ENCODE measurements at places on chromosomes 3 and 15.

- no peak for DNase-seq
Observed at GRCh38 chr15:97143592-97144376, 813.3 kb downstream of the NR2F2 start.

DNA sequence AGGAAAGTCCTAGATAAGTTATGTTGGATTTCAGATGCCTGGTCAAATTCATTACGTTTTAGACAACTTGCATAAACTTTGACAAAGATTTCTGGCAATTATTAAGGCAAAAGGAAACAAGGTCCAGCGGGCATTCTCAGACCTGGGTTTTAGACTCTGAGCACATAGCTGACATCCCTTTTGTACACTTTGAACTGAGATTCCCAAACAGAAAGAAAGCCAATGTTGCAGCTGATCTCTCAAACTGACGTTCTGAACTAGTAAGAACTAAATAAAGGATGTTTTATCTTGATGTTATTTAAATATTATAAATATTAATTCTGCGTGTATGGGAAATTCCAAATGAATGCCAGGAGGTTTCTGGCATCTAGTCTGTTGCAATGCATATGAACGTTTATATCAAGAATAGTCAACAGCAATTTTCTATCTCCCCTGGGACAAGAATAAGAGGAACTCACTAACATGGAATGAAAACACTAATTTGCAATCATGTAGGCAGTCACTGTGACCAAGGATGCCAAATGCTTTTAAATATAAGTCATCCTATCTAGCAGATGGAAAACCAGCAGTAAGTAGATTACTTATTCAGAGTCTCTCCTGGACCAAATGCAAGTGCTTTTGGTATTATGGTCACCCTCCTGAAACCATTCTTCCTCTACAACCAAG lies 202.1 kb downstream of the GREM1 start:
- DNase-seq = no peak

- no peak for DNase-seq
Observed at GRCh38 chr15:86610038-86610437, 530.4 kb downstream of the AGBL1 start.

- DNase-seq = no peak
Observed at GRCh38 chr3:45204136-45204535, 22.0 kb downstream of the TMEM158 start.

DNA sequence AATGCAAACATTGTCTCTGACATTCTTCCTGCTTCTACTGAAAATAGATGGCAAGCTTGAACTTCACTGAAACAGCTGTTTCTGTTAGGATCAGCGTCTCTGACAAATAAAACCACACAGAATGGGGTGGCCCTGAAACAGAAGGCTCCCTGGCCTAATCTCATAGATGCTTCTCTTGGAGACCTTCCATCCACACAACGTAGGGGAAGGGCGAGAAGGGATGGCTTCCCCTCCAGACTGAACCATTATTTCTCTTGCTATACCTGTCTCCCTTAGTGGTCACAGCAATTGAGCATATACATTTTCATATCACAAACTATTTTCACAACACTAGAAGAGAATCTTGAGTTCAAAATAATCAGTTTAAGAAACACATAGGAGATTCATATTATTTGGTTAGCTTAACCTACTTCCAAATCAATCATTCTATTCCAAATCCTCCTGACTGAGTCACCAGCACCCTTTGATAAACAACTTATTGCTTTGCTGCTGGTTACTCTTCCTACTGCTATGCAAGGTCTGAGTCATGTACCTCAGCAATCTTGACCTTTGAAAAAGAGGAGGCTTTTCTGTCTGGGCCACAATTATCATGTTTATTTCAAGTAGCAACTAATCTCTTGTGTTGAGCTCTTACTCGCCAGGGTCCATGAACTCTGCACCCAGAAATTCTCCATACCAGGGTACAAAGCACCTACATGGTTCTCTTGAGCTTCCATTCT lies 45.5 kb downstream of the CBLB start:
- DNase-seq = peak; percentile 39

- no peak for DNase-seq
Observed at GRCh38 chr3:175187586-175187985, 328.5 kb downstream of the NAALADL2 start.

DNA sequence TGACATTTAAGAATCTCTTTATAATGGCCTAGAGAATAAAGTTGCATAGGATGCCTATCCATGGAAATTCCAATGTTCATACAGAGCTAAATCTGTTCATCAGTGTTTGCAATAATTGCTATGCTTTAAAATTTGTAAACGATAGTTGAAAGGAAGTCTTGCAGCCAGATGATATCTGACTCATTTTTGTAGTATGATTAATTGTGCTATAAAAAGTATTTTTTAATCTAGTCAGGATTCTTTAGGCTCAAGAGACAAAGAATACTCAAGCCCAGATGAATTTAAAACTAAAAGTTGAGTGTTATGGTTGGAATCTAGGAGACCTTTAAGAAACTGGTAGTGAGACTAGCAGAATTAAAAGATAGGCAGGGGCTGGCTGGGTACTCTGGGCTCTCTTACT lies 50.5 kb downstream of the SUCNR1 start:
- no peak for DNase-seq

- no peak for DNase-seq
Observed at GRCh38 chr3:126947429-126947828, 35.5 kb upstream of the PLXNA1 start.

DNA sequence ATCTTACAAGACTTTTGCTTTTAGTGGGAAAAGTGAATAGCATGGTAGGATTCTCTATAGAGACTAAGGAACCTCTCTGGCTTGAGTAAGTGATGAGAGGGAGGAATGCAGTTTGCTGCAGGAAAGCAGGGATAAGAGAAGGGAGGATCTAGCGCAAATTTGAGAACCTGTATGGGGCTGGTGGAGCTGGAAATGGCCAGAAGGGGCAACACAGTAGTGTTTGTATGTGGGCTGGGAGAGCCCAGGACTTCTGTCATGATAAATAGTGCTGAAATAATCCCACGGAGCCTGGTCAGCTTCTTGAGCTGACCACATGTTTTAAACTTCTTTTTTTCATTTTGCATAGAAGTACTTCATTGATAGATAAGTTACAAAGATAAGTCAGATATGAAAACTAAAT lies 11.2 kb upstream of the SHC4 start:
- DNase-seq = no peak

DNA sequence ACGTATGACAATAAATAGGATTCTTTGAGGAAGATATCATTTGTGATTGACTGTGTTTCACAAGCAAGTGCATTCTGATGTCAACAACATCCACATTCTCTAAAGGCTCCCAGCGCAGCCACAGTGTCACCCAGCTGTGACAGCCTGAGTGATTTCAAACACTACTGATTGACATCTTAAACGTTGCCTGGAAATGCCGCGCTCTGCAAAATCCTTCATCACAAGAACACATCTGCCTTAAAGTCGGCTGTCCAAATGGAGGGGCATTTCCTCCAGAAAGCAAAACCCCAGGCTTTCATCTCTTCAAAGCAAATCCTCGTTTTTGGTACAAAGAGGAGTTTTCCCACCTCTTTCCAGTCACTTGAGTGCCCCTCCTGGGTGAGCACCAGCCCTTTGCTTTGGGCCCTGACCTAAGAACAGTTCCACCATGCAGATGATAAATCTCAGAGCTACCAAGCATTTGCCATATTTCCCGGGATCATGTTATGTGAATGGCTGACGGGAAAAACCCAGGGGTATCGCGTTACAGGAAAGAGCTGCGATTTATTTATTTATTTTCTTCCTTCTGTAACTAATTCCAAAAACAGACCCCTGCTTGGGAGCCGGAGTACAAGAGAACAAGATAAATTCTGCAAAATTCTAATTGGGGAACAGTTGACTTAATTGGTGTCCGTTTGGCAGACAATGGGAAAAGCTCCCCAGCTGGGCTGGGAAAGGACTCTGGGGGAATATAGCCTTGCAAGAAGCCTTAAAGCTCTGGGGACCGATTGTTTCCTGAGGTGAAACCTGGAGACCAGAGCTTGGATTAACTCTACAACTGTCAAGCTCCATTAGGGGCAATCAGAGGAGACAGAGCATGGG lies 703.8 kb upstream of the NR2F2 start:
- DNase-seq = no peak

DNA sequence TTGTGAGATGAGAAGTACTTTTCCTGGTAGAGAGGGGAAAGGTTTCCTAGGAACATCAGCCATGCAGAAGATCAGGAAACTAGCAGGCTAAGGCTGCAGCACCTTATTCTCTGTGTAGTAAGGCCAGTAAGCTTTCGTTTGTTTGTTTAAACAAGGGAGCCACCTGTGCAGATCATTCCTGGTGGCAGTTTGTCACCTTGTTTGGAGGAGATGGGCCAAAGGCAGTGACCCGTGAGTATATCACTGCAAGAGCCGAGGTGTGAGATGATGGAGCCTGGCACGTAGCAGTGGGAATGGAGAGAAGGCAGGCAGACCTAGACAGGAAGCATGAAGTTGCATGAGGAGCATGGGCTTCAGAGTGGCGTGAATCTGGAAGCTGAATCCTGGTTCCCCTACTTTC lies 19.6 kb downstream of the ATG7 start:
- no peak for DNase-seq

GRCh38 chr15:91652610-91653207 lies 200.8 kb upstream of the SLCO3A1 start:
- DNase-seq = no peak

- no peak for DNase-seq
Observed at GRCh38 chr3:183260167-183260904, 7.3 kb downstream of the B3GNT5 start.

GRCh38 chr3:14252321-14253021 lies 73.9 kb downstream of the LSM3 start:
- DNase-seq = no peak

DNA sequence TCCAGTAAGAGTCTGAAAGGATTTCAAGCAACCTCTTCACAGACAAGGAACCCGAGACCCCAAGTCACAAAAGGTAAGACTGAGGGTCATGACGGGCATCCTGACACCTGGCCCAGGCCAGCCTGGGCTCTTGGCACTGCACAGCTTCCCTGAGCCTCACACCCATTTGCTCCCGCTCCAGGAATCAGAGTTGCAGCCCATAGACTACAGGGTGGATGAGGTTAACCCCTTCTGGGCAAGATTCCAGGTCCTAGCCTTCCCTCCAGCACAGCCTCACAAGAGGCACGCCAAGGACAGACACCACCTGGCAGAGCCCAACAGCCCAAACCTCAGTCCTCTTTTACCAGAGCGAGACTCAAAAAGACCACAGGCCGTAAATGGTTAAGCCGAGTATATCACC lies 36.2 kb downstream of the RBPMS2 start:
- DNase-seq = no peak

DNA sequence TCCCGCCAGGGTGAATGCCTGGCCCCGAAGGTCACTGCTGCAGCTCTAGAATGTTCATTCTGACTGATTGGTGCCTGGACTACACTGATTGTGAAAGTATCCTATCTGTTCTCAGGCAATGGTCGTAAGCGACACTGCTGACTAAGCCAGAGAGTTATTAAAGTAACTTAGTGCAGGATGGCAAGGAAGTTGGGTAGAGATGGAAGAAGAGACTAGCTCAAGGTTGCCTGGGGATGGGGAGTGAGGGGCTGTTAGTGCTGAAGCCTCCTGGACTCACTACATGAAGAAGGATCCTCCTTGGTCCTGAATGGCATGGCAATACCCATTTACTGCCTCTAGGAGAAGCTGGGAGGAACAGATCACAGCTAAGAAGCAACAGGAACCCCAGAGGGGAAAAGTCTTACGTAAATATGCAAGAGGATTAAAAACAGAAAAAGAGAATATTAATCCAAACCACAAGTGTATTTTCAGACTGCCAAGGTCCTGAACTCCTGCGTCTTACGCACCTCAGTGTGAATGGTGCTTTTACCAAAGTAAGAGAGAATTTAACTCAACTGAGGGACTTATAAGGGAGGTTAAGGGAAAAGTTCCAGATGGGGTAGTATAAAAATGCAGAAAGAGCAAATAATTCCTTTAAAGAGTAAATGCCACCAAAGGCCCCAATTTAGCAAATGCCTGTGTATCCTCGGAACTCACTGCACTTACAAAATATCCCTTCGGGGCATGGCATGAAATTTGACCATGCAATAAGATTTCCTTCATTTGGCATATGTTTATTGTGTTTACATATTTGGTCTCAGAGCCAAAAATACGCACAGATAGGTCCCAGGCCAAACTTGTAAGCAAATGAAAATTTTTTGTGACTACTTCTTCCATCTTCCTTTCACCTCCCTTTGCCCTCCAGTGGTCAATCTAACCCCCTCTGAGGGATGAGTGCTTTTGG lies 64.0 kb upstream of the DGKG start:
- no peak for DNase-seq

- no peak for DNase-seq
Observed at GRCh38 chr3:126658584-126658983, 3.7 kb upstream of the TXNRD3 start.

DNA sequence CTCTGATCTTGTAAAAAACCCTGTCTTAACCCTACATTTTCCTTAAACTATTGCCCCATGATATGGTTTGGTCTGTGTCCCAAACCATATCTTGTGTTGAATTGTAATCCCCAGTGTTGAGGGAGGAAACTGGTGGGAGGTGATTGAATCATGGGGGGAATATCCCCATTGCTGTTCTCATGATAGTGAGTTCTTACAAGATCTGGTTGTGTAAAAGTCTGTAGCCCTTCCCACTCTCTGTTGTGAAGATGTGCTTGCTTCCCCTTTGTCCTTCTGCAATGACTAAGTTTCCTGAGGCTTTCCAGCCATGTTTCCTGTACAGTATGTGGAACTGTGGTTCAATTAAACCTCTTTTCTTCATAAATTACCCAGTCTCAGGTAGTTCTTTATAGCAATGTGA lies 881.4 kb downstream of the DIPK2A start:
- DNase-seq = no peak

DNA sequence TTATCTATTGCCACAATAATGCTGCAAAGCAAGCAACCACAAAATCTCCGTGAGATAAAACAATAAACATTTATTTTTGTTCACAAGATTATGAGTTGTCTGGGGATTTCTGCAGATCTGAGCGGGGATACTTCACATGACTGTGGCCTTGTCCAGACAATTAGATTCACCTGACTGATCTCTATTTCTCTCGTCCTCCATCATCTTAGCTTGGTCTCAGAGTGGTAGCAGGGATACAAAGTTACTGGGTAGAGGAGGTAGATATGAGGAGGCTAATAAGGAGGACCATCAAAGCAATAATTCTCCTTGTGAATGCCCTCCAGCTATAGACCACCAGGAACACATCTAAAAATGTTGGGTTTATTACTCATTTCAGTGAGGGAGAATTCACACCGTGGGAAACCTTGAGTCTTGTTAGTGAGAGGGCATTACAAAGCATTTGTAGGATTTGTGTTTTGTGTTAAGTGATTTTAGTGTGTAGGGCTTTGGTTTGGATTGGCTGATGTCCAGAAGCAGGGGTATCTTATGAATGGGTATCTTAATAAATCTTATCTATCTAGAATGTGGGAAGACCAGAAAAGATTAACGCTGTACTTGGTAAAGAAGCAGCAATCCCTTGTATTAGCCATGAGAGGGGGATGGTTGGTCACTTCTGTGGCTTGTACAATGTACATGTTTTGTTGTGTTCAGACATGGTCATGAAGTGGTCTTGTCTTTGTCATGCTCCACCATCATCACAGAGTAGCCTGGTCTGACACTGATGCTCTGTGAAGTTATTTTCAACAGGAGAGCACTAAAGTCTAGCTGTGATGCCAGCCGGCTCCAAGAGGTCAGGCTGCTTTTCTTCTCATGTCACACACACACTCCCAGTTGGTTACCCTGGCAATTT lies 287.6 kb upstream of the STT3B start:
- DNase-seq = peak; percentile 35
